NCI-H1105 treated with DMSO at 0.1 percent for 48 hours (cell line): ENCODE measurements at places on chromosomes 7 and 10.

DNA sequence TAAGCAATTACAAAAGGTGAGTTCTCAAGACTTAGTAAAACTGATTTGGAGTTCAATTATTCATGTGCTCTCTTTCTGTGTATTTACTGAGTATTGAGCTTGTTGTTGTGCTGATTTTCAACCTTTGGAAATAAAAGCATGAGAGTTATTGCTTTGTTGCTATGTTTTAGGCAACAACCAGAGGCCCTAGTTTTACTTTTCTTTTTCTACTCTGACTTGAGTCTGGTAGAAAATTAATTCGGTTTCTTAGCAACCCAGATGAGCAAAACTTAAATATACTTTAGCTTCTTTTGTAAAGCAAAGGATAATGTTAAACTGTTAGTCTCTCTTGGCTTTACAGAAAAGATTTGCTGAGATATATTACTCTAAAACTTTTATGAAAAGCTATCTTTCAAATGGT, 66.4 kb upstream of the SCIN start:
- no peak for DNase-seq

DNA sequence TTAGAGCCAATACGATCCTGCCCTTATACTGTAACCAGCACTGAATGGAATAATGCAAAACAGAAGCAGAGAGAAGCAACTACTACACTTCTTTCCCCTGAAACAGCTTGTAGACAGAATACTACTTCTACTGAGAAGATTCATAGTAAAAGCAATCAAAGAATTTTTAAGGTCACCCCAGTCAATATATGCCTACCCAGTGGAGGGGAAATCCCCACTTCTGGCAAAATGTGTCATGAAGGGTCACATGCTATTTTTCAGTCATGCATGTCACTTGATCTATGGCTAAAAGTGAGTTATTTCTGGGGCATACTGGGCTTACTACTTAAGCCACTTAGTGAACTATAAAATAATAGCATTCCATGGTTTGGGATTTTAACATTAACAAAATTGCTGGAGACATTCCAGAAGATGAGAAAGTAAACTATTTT, 25.6 kb downstream of the IRF5 start:
- DNase-seq: no peak

GRCh38 chr10:130191380-130191779, 55.2 kb downstream of the GLRX3 start:
- no peak for DNase-seq

DNA sequence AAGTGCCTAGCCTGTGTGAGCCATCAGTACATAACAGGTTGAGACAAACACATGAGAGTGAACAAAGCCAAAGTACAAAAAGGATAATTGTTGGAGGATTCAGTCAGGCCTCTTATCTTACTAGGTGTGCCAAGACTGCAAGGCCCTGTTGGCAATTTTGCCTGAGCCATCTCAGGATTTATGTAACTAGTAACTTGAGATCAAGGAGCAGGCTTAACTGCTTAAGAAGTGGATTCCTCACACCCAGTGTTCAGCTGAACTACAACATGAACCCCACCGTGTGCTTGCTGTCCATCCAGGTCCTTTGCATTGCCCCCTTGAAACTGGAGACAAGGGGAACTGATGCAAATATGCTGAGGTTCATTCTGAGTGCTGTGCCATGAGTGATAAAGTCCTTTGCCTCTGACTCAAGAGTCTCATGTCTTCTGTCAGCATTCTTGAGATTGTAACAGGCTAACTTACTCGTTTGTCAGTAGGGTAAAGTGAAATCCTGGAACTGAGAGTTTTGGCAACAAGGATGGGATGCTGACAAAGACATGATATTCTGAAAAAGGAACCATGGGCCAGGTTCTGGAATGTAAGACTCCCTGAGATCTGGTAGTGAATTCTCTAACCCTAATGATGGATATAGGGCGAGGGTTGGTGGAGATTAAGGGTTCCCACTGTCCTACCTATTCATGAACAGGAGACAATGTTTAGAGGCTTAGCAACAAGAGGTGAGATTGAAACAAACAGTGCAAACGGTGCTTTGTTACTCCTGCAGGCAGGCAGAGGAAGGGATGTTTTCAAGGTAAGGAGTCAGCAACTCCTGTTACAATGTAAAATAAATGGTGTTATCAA, 44.1 kb upstream of the GATAD1 start:
- DNase-seq: no peak

DNA sequence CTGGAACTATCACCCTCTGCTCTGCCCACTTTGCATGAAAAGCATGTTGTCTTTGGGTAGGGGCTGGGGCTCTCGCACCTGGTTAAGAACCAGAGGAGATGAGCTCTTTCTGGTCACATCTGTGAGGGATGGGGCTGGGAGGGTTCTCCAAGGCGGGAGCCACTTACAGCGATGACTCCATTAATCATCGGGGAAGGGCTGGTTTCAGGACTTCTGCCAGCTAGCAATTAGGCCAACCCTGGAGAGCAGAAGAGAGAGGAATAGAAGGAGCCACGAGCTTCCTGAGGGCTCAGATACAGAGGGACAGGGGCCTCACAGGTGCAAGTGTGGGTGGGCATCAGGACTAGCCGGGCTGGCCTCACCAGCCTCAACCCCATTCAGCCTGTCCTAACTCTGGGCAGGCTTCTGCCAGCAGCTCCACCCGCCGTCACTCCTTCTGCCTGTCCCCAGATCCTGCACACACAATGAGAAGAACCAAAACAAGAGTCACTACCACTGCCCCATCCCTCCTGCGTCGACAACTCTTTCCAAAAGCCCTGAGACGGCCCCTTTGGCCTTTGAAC, 8.4 kb downstream of the AQP1 start:
- no peak for DNase-seq

GRCh38 chr10:130493446-130494145, 357.4 kb downstream of the GLRX3 start:
- no peak for DNase-seq

- DNase-seq: no peak
Observed at GRCh38 chr7:158018971-158019645, 568.5 kb downstream of the PTPRN2 start.

GRCh38 chr10:26557641-26558014, 119.5 kb downstream of the APBB1IP start:
- DNase-seq: no peak

DNA sequence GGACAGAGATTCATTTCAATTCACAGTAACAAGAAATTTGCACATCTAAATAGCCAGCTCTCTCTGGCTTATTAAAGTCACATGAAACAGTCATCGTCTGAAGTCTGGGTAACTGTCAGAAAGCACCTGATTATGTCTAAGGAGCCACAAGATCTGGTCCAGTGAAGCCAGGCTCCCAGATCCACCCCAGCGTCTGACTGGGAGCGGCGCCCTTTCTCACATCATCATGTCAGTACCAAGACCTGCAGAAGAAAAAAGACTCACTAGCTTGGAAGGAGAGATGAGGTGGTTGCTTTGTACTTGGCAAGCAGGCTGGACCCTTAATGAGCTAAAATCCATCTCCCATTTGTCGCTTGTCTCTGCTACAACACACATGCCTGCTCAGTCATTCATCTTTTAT, 58.4 kb downstream of the VOPP1 start:
- DNase-seq: no peak

DNA sequence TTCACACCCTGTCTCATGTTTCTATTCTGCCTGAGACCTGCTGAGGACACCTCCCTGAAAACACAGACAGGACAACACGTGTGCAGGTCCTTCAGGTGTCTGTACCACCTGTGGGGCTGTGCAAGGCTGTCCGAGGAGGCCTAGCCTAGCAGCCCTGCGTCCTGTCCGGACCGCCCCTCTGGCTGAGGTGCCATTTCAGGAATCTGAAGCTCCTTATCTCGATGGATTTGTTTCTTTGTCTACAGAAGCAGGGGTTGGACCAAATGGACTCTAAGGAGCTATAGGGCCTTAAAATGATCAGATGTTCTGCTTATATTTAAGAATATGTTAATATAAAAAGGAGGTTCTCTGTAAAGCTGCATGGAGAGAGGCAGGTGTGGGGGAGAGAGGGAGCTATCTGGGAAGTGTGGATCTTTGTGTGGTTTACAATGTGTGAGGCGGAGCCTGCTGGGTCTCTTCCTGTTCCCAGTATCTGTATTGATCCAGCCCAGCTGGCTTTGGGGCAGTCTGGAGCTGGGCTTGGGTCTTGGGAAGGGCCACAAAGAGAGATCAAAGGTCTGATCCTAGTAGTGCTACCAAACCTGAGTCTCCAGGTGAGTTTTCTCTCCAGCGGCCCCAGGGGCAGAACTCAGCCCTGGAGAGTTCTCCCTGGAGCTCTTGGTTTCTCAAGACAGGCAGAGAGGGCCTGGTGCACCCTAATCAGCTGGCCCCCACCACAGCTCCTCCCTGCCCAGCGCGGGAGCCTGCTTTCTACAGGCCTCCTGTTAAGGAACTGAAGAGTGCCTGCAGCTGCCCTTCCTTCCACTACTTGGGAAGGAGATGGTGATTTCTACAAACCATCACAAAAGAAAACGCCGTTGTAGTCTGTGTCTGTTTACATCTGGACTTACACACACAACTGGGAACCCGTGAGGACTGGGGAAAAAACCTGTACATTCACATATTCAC, 3.4 kb upstream of the MNX1 start:
- DNase-seq: no peak

- DNase-seq: no peak
Observed at GRCh38 chr10:120177330-120177729, 279.7 kb upstream of the PLPP4 start.

GRCh38 chr10:96585736-96586418, 935 bp downstream of the TM9SF3 start:
- DNase-seq: no peak

GRCh38 chr10:114607358-114607998, 50.6 kb downstream of the ABLIM1 start:
- no peak for DNase-seq

DNA sequence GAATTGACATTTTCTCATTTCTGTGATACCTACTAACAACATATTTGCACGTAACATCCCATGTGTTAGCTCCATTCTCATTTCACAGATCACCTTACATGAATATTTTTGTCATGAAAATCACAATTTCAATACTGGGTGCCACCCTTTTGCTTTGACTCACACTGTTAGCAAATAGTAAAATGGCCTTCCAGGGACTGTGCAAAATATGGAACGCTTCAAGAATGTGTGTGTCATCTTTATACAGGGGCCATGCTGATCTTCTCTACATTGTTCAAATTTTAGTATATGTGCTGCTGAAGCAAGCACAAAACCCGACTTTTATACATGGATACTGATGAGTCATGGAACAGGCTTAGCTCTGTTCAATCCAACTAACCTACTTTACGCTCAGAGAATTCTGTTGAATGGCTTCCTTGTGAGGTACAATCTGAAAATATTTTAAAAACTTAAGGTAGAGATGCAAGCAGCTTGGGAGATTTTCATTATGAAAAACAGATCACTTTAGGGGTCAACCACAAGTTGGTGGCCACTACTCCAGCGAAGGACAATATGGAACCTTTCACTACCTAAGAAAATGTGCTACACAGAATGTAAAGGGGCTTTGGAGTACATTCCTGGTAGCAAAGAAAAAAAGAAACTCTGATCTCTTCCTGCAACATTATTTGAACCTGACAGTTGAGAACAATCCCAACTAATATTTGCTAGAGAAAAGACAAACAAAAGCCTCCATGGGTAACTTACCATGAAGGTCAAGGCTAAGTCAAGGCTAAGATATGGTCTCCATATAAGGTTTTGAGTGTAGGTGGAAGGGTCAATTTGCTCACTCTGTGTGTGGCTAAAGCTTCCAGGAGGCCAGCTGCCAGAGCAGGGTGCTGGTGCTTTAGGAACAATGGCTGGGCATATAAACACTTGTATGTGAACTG, 11.9 kb downstream of the ANKRD26 start:
- no peak for DNase-seq

- no peak for DNase-seq
Observed at GRCh38 chr10:90314718-90315117, 543.1 kb downstream of the HTR7 start.

DNA sequence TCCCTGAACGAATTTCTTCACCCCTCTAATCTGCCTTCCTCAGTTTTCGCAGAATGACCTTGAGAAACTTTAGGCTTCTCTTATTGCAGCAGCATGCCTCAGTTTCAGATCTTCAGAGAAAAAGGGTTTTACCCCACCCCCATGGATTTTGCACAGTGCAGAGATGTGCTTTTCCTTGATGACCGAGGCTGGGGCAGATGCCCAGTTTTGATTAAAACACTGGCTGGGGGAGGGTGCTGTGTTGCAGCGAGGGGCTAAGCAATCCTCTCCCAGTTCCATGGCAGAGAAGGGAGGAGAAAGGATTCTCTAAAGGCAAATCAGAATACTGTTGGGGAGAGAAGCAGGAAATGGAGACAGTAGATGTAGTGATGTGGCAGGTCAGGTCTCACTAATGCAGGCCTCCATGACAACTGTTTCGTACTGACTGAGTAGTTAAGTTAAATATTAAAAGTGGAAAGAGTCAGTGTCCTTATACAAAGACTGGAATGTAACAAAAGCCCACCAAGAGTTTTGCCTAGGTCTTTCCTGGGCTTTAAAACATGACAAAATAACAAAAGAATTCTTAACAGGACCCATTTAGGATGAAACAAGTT, 50.8 kb upstream of the PDZD8 start:
- DNase-seq: no peak

DNA sequence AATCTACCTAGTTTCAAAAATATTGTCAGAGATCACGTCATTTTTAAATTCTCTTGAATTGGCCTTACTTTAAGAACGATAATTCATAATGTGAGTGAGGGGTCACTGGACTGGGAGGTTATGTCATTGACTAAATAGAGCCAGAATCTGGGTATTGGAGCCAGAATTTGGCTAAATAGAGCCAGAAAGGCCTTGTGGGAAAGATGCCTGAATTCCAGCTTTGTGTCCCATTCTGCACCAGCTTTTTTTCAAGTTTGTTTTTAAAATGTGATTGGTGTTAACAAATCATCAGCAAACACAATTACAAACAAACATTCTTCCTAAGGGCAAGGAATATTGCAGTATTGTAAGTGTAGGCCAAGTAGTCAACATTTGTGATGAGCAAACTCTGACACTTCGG, 233.2 kb upstream of the PRKCQ start:
- DNase-seq: no peak

DNA sequence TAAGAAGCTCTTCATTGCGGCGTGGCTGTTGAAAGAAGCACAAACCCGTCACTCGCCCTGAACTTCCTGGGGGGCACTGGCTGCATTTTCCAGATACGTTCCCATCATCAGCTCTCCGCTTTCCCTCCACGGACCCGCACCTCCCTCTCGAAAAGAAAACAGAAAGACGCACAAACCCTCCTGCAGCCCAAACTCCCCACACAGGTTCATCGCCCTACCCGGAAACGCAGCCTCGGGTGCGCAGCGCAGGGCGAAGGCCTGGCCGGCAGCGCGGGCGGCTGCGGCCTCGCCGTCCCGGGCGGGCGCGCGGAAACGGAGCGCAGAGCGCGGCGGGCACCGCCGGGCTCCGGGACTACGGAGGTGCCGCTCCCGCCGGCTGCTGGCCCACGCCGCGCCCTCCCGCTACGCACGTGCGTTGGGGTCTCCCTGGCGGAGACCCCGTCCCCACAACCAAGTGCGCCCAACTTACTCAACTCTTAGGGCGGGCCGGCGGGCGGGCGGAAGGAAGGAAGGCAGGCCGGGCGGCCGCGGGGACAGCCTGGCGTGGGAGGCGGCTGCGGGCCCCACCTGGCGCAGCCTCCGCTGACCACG, 822 bp downstream of the ZNF800 start:
- no peak for DNase-seq

- DNase-seq: no peak
Observed at GRCh38 chr7:46047581-46047980, 126.5 kb upstream of the IGFBP3 start.
